ENCODE measurements at places on chromosomes 1 and 21. TPM values are rescaled to one million over a fixed set of nuclear protein-coding genes. Genes with fewer than 3 reads are reported as not detected.

The KCNQ4 gene
- under 0.01 TPM for total RNA-seq

The P3R3URF gene
- total RNA-seq, result not detected

The KRTAP20-2 gene
- total RNA-seq, result not detected

The TEKT2 gene
- not detected for total RNA-seq

The SPRR1B gene
- total RNA-seq, result not detected

The SYNC gene
- total RNA-seq, result 31.2 TPM

The EPHA10 gene
- not detected for total RNA-seq

The TNFRSF9 gene
- total RNA-seq, result not detected

The IL19 gene
- total RNA-seq, result not detected

The DYRK3 gene
- total RNA-seq, result 6.9 TPM

The SFN gene
- total RNA-seq, result not detected

The IL24 gene
- 0.81 TPM for total RNA-seq

The CELF3 gene
- total RNA-seq, result not detected

The AZIN2 gene
- total RNA-seq, result 0.72 TPM

The ICOSLG gene
- 0.32 TPM for total RNA-seq

The IKBKE gene
- 12.8 TPM for total RNA-seq

The CCDC27 gene
- total RNA-seq, result not detected

The TSACC gene
- 2.6 TPM for total RNA-seq

The AGT gene
- 0.16 TPM for total RNA-seq

The FCER1G gene
- total RNA-seq, result not detected

The GPA33 gene
- total RNA-seq, result not detected

The LIPI gene
- total RNA-seq, result not detected

The LHX8 gene
- not detected for total RNA-seq

The HSPG2 gene
- 600 TPM for total RNA-seq

The GALNT2 gene
- total RNA-seq, result 172 TPM

The CD164L2 gene
- not detected for total RNA-seq

The SLC5A9 gene
- total RNA-seq, result not detected

The FBXO2 gene
- not detected for total RNA-seq

The MAB21L3 gene
- total RNA-seq, result not detected

The C1QTNF12 gene
- total RNA-seq, result not detected

The MTARC1 gene
- total RNA-seq, result 0.32 TPM

The CORT gene
- total RNA-seq, result not detected

The KLHL20 gene
- 28.5 TPM for total RNA-seq

The ST7L gene
- 4.9 TPM for total RNA-seq

The FLG gene
- total RNA-seq, result not detected

All from cardiac atrium fibroblast (primary cell).